ENCODE measurements at places on chromosomes 2 and 18.

DNA sequence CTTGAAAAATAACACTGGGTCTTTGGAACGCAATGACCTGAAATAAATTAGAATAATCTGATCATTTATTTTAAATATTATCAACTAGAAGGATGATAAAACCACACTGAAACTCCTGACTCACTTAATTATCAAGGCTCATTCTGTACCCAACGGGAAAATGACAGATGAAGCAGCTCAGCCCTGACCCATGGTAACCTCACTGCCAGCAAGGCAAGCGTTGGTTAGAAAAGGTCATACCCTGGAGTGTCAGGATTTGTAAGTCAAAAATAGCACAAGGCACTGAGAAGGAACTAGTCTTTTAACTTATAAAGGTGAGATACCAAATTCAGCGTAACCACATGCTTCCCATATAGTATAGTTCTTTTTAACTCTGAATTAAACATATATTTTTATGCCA, 277.5 kb downstream of the ETAA1 start:
- no peak for DNase-seq

DNA sequence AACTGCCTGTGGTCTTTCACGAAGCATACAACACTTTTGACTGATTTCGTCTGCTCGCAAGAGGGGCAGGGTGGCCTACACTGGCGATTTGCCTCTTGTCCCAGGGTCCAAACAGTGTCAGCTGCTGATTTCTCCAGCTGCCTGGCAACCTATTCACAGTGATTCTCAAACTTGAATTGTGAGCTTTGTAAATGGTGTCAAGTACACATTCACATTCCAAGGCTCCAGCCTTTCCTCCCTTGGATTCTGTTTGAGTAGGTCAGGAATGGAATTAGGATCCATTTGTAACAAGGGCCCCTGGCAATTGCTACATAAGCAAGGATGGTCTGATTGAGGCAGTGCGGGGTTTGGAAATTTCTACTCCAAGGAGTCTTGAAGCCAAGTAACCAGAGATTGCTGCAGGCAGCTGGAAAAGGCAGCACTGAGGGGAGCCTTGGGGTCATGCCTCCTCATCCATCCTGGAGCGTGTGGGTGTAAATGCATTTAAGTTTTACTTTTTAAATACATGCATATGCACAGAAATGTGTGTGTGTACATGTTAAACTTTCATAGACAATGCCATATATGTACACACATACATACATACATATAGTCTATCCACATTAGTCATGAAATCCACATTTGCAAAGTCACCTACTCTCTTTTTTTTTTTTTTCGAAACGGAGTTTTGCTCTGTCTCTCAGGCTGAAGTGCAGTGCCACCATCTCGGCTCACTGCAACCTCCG, 86.8 kb upstream of the UXS1 start:
- no peak for DNase-seq

- DNase-seq: no peak
Observed at GRCh38 chr2:174121175-174121574, 127.2 kb downstream of the OLA1 start.

DNA sequence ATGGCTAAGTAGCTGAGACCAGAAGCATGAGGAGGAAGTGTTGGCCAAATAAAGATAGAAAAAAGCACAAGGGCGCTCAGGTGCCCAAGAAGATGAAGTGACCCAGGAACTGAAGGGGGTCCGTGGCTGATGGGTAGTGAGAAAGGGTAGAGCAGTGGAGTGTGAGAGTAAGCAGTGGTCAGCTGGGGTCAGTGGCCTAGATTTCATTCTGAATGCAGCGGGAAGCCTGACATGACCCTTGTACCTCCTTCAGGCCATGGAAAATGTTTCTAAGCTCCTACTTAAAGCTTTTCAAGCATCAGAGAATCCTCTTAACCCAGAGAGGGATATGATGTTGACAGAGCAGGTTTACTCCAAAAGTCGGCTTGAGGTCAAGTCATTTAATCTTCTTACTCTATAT, 89.0 kb upstream of the UNC80 start:
- DNase-seq: no peak

GRCh38 chr18:76275727-76276313, 219.2 kb downstream of the ZNF516 start:
- no peak for DNase-seq

GRCh38 chr2:45812011-45812500, 160.6 kb downstream of the PRKCE start:
- no peak for DNase-seq

DNA sequence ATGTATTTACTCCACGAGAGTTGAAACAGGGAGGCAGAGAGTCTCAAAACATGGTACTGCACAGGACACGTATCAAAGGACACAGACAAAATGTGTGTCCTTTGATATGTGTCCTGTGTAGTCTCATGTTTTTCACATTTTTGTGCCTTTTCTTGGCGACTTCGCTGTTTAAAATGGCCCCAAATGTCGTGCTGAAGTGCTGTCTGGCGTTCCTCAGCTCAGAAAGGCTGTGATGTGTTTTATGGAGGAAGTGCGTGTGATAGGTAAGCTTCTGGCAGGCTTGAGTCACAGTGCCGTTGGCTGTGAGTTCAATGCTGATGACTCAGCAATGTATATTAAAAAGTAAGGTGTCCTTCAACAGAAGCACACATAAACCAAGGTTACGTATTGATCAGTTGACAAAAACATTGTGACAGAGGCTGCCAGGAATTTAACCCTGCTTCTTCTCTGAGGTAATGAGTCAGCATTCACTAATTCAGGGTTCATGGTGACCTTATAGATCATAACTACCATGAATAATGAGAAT, 78.2 kb downstream of the DYSF start:
- DNase-seq: no peak

DNA sequence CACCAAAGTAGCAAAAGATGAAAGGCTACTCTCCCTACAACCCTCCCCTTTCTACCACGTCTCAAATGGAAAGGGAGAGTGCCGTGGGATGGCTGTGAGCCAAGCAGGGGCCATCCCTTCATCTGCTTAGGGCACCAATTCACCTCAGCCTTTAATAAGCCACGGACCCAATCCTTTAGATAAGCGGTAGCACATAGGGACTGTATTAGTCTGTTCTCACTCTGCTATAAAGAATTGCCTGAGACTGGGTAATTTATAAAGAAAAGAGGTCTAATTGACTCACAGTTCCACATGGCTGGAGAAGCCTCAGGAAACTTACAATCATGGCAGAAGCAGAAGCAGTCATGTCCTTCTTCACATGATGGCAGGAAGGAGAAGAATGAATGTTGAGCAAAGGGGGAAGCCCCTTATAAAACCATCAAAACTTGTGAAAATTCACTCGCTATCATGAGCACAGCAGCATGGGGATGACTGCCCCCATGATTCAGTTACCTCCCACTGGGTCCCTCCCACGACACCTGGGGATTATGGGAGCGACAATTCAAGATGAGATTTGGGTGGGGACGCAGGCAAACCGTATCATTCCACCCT, 85.9 kb upstream of the IL1R2 start:
- no peak for DNase-seq

DNA sequence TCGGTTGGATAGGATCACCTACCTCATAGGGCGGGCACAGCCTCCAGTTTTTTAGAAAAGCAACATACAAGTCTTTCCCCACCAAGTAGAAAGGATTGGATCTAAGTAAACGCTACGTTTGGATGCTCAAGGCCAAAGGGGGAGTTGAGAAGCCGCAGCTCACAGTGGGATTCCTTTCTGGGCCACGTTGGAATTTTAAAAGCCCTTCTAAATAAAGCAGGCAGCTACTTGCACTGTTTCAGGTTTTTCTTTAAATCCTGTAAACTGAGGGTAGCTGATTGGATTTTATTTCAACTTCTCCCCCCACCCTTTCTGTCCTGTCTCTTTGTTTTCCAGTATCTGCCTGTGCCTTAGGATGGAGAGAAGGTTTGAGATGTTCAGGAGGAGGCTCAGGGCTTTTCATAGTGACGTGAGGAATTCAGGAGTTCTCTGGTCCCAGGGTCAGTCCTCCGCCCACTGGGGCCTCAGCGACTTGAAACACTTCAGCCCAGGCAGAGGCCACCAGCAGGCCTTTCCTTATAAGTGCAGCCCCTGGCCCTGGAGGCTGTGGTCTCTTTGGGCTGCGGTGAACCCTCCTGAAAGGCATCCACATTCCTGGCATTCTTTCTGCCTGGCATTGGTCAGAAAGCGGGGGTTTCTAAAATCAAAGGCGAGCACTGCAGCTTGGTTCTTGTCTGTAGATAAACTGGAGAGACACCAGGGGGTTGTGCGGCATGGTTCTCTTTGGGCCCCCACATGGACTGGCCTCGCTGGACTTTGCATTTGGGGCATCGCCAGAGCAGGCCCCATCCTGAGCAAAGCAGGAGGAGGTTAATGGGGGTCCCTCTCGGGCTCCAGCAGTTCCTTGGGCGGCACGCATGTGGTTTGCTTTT, 44.5 kb downstream of the SH3BP4 start:
- DNase-seq: peak; percentile 93

DNA sequence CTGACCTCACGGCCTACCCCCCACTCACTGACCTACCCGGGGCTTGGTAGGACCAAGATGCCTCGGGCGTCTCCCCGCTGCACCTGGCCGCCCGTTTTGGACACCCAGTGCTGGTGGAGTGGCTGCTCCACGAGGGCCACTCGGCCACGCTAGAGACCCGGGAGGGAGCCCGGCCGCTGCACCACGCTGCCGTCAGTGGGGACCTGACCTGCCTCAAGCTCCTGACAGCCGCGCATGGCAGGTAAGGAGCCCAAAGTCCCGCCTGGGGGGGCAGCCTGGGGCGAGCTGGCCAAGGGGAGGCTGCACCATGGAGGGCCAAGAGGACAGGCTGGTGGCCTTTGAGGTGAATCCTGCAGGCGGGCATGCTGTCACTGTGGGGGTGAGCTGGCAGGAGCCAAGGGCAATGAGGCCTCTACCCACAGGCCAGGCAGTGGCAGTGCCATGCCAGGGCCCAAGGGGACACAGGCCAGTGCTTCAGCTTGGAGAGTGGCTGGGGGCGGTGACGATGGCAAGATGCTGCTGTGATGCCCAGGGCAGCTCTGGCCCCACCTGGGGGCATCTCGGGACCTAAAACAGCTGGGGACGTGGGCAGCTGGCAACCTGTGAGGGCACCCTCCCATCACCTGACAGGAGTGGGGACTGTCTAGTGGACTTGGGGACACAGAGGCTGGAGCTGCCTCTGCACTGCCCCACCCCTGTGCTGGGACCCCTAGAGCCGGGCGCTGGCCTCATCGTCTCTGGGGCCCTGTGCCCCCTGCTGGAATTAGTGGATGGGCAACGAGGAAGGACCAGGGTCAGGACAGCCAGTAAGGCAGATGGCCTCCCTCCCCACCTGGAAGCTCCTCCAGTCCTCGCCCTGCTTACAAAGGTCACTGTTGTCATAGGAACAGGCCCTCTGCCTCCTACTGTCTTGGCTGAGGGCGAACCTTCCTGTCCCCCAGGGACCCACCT, 2.0 kb downstream of the ESPNL start:
- DNase-seq: no peak

DNA sequence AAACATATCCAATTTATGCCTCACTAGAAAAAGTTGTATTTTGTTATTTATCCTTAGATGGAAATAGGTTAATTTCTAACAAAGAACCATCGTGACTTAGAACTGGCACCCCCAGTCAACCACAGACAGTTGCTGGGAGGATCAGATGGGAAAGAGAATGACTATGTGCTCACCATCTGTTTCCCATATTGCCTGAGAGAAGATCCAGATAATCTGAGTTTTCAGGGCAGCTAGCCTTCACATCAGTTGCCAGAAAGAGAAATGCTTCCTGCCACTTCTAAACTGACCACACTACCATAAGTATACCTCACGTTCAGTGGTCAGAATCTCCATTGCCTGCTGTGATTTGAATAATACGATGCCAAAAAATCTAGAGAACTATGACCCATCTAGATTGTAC, 28.4 kb upstream of the NEB start:
- peak; percentile 19 for DNase-seq

- DNase-seq: no peak
Observed at GRCh38 chr18:13440277-13441248, 222.0 kb downstream of the LDLRAD4 start.

GRCh38 chr18:42080340-42080739, 125.3 kb downstream of the PIK3C3 start:
- DNase-seq: no peak

GRCh38 chr2:60512641-60513040, 40.8 kb downstream of the BCL11A start:
- DNase-seq: no peak

DNA sequence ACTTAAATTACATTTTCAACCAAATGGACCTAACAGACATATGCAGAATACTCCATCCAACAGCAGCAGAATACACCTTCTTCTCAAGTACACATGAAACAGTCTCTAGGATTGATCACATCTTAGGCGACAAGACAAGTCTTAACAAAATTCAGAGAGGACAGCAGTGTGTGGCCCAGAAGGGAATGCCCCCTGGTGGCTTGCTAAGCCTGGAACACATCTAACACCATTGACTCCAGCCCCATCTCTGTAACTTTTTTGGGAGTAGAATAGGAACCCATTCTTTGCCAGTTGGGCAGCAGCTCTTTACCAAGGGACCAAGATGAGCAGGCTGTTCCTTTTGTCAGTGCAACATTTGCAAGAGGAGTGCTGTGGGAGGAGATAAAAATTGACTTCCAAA, 249.9 kb downstream of the PLCL1 start:
- peak; percentile 3 for DNase-seq

- no peak for DNase-seq
Observed at GRCh38 chr2:135685361-135685760, 56.3 kb upstream of the UBXN4 start.

GRCh38 chr2:122205641-122206040, 450.2 kb downstream of the TSN start:
- DNase-seq: peak; percentile 8

DNA sequence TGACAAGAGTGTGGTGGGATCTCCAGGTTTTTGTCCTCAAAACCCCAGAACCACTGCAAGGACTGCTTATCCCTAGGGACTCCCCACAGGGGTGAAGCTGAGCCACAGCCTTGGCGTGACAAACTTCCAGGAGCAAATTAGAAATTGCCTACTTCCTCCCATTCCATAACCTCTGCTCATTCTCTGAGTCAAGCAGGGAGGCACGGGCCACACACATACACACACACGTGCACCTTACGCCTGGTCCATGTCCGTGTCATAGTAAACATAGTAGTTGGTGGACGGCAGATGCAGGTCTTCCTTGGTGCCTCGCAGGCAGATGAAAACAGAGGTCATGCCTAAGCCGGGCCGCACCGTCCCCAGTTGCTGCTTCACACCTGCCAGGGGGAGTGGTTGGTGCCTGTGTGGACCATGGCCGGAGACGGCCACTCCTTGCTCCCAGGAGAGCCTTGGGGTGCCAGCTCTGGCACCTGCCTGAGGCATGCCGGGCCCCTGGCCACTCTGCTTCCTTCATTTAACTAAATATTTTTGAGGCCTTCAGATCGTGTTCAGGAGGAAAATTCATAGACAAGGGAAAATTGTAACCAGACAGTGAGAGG, 9.9 kb downstream of the RETSAT start:
- DNase-seq: no peak

- DNase-seq: no peak
Observed at GRCh38 chr2:222439692-222440091, 15.3 kb downstream of the SGPP2 start.

DNA sequence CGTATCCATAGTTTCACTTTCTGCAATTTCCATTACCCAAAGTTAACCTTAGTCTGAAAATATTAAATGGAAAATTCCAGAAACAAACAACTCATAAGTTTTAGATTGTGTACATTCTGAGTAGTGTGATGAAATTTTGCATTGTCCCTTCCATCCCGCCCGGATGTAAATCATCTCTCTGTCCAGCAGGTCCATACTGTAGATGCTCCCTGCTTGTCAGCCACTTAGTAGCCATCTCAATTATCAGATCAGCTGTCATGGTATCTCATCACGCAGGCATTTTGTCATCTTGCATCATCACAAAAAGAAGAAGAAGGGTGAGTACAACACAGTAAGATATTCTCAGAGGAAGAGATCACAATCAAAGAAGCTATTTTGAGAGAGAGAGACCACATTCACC, 185.0 kb upstream of the STK17B start:
- DNase-seq: no peak

- DNase-seq: no peak
Observed at GRCh38 chr2:111985514-111985913, 69.6 kb upstream of the TMEM87B start.

Measured in astrocyte of the cerebellum (primary cell).